ENCODE measurements at places on chromosomes 13 and 19.

GRCh38 chr19:3098515-3099346 is 4.6 kb downstream of the GNA11 start:
- no peak for DNase-seq

DNA sequence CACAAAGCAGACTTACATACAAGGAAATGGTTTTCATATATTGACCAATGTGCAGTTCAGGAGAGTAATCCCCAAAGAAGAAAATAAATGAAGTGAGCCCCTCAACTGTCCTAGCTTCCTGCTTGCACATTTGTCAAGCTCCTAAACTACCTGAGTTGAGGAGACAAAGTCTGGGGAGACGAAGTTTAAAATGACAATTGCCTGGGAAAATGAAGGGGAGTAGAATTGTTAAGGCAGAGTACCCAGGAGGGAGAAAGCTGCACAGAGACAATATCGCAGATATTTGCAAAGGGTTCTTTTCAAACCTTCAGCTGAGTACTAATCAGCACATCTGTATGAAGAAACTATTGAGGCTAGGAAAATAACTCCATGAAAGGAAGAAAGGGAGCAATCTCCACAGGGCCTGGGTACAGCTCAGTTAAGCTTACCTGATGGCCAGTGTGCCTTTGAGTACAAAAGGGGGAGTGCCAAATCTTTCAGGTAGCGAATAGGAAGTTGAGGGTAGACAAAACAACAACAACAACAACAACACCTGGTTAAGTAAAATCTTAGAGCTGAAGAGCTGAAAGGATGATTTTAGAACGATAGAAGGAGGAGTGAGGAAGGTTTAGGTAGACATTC is 1700.1 kb upstream of the PRR20A start:
- no peak for DNase-seq

GRCh38 chr13:48749699-48750473 is 96.2 kb downstream of the CYSLTR2 start:
- DNase-seq: peak; percentile 48

- no peak for DNase-seq
Observed at GRCh38 chr19:18939922-18940768, 872 bp downstream of the HOMER3 start.

DNA sequence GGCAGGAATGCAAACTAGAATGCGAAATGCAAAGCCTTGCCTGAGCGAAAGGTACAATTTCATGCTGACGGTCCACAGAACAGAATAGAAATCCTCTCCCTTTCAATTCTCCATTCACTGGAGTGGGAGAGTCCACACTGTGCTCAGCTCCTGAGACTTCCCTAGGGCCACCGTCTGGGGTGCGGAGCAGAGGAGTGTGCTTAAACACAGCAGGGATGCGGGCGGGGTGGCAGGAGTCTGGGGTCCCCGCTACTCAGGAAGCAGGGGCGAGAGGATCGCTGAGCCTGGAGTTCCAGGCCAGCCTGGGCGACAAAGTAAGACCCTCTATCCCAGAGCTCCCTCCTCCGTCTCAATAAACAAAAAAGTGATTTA is 552 bp upstream of the ZNF816 start:
- no peak for DNase-seq

DNA sequence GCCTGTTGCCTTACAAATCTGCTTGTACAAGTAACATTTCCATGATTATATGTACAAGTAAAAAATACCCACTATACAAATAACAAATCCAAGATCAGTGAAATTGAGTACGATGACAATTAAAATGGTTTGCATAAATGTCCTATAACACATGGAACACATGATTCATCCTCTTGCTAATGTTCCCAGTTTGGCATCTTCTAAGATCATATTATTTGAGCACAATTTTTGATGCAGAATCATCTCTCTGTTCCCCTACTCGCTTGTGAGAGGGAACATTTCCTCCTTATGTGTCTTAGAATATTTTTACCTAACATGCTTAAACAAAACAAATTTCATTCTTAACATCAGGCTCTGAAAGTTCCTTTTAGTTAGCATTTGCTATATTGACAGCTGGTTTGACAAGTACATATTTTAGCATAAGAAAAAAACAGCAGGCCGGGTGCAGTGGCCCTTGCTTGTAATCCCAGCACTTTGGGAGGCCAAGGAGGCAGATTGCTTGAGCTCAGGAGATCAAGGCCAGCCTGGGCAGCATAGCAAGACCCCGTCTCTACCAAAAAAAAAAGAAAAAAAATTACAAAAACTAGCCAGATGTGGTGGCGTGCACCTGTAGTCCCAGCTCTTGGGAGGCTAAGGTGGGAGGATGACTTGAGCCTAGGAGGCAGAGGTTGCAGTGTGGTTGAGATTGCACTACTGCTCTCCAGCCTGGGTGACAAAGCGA is 14.2 kb downstream of the ZNF331 start:
- DNase-seq: no peak

GRCh38 chr19:41548954-41549688 is 26.8 kb upstream of the CEACAM21 start:
- DNase-seq: peak; percentile 29

DNA sequence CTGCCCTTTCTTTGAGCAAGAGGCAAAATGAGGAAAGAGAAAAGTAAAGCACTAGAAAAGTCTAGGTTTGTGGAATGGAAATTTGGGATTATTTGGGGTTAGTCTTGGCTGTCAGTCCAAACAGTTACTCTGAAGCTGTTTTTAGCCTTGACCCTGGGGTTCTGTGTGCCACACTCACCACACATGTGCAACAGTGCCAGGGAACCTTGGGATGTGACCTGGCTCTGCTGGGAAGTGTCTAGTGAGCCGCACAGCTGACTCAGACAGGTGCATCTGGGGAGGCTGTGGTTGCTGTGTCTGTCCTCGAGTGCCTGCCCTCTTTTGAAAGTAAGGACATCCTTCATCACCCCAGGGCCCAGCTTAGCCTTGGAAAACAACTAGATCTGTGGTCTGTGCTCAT is 15.8 kb downstream of the MICOS13 start:
- no peak for DNase-seq

Measured in activated CD4-positive, CD25-positive, alpha-beta regulatory T cell (primary cell).